B cell (primary cell): ENCODE measurements at places on chromosomes 1 and 21. TPM values are rescaled to one million over a fixed set of nuclear protein-coding genes. Genes with fewer than 3 reads are reported as not detected.
A peak's percentile ranks its signal among the peaks of the same experiment; 100 is the strongest.

PLXNA2 gene
- polyA plus RNA-seq: 0.31 and 0.91 TPM in 2 replicates

TATDN3 gene
- polyA plus RNA-seq: 17.6 and 19.8 TPM in 2 replicates

GRCh38 chr1:20160034-20160433 lies 20.9 kb downstream of the PLA2G2F start:
- DNase-seq: peak; percentile 51

DNA sequence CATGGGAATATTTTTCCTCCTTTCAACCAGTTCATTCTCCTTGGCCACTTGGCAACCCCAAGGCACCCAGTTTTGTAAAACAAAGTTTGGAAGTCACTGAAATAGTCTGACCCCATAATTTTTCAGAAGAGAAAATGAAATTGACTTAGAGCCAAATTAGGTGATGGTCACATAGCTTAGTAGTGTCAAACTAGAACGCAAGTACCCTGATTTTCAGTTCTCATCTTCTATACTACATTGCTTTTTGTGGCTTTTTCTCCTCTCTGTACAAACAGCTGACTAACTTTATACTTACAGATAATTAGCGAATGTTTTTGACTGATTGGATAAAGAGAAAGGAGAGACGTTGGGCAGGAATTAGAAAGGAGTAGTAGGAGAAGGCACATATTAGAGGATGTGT lies 33.1 kb downstream of the IARS2 start:
- DNase-seq: no peak

DNA sequence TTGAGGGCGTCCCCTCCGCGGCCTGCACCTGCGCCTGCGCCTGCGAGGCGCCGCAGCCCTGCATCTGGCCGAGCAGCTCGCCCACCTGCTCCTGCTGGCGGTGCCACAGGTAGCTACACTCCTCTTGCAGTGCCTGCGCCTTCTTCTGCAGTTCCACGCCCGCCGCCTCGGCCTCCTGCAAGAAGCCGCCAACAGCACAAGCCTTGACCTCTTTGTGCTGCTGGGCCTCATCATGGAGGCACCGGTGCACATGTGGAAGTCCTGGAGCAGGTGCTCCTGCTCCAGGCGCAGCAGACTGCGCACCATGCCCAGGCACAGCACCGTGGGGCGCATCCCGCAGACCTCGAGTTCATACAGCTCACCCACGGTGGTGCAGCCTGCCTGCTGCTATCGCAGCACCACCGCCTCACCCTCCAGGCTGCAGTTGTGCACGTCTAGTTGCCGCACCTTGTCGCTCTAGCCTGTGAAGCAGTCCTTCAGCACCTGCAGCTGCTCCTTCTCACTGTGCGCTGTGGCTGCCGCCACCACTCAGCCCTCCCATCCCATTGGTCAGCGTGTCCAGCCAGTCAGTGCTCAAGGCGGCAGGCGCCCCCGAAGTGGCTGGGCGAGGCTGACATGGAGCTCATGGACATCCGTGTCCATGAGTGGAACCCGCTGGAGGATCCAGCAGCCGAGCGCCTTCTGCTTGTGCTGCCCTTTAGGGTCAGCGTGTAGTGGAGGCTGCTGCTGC lies 12.2 kb upstream of the CD2 start:
- DNase-seq: no peak

DNA sequence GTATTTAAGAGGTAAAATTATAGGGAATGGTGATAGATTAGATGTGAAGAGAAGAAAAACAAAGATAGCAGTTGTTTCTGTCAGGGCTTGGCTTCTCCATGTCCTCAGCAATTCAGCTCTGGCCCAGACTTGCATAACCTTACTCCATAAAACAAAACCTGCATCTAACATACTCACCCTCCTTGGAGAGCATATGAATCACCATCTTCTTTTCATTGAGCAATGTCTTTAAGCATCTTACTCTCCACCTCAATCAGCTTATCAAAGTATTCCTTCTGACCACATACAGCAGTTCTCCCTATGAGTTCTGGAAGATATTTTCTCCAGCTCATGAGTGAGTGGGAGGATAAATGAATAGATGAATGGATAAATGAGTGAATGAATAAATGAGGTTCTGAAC lies 49.0 kb downstream of the RAB3B start:
- no peak for DNase-seq

GRCh38 chr1:167722870-167723251 lies 1.1 kb downstream of the MPZL1 start:
- DNase-seq: no peak

DNA sequence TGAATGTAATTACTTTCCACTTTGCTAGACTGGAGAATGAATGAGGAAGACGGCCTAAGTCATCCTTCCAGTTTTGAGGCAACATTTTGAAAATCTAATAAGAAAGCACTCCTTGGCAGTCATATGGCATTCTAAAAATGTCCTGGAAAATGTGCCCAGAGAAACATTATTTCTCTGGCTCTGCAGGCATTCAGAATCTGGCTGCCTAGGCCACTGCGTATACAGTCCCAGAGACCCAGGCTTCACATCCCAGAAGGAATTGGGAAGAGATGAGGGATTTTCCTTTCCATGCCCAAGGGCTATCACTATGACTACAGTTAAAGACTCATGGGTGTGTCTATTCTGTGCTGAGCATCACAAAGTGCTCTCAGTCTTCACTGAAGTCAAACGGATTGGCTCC lies 92.9 kb downstream of the BEND5 start:
- DNase-seq: no peak

NHLH1 gene
- 0.27 and 0.39 TPM in 2 replicates for polyA plus RNA-seq

DNA sequence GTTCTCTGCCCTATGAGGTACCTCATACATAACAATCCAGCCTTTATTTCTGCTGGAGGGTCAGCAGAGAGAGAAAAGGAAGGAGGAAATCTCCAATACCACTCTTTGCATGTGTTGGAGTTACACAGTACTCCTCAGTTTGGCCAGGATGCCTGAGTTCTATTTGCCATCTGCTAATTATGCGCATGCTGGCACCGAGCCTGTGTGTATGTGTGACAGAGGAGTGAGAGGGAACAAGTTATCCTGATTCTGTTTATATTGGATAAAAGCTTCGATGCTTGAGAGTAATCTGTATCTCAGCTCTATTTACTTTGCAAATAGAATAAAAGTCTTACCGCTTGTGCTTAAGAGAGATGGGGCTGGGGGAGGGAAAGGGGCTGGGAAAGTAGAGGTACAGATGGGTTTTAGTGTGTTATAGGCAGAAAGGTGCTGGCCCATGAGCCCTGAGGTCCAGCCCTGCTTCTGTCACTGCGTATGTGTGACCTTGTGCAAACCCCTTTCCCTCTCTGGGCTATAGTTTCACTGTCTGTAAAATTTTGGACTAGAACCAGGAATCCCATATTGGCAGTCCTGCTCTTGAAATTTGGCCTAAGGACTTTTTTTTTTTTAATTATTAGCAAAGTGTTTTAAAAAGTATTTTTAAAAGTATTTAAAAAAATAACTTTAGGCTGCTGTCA lies 54.5 kb upstream of the PLXNA2 start:
- no peak for DNase-seq

DNA sequence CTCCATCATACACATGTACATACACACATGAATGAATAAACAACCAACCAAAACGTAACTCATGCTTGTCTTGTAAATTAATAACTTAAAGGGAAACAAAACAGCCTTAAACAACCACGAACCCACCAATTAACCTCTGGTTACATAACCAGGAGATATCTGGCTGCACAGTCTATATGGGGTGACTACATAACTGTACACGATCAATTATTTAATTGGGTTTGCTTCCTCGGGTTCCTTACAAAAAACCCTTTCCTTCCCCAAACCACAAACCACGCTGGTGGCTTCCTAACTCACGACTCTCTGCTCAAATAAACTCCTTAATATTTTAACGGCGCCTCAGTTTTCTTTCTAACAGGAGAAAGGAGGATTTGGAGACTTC lies 744 bp downstream of the ZNF670 start:
- no peak for DNase-seq

DNA sequence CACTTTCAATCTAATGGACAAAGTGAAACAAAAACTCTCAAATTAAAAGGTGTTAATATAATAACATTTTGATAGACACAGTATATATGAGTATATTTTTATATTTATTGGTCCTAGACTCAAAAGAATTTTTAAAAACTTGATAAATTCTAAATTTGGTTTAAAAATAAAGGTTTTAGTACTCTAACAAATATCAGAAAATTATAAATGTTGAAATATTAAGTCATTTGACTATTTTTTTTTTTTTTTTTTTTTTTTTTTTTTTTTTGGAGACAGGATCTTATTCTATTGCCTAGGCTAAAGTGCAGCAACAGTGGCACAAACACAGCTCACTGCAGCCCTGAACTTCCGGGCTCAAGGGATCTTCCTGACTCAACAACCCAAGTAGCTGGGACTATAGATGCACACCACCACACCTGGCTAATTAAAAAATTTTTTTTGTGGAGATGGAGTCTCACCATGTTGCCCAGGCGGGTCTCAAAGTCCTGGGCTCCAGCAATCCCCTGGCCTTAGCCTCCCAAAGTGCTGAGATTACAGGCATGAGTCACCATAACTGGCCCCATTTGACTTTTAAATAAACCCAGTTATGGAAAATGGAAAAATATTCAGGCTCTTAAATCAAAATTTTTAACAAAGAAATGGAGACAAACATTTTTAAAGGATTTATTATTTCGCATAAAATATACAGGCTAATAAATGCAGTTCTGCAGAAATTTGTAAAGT lies 60.8 kb upstream of the RBM34 start:
- DNase-seq: no peak

DNA sequence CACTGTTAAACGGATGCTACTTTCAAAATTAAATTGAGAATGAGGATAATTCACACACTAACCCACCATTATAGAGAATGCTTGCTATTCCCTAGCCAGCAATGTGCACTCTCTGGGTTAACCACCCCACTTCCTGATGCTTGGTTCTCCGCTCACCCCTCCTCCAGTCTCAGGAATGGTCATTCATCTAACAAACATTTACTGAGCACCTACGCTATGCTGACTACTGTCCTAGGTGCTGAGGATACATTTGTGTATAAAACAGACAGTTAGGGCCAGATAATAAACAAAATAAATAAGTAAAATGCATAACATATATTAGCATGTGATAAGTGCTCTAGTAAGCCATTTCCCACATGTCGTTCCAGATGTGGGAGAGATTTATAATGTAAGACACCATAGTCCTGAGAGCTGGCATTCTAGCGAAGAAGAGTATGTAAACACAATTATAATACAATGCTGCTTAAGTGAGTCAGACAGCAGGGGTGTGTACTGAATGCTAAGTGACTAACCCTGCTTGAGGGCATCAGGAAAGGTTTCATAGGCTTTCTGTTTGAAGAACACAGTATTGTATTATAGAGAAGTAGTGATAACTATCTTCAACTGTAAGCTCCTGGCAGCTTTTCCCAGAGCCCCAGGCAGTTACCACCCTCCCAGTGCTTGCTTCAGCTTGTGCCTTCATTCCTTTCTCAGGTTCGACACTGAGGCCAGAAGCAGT lies 126.7 kb upstream of the CACHD1 start:
- no peak for DNase-seq

DNA sequence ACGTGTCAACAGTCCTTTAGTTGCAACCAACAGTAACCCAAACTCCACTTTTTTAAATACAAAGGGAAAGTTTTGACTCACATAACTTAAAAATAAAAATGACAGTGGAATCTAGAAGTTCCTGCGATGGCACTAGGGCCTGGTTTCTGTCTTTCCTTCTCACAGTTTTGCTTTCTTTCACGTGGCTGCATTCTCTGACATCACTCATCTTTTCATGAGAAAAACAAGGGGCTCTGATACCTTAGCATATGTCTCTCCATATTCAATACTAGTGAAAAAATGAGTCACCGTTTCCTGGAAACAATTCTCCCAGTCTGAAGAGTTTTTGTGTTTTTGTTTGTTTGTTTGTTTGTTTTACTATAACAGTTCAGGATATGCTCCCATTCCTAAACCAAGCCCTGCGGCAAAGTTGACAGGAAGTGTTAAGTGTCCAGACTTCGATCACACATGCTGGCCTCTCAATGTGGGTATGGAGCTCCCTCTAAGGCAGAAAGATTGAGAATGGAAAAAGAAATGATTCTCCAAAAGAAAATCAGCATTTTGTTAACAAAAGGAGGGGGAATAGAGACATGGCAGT lies 483.3 kb downstream of the TTLL7 start:
- DNase-seq: no peak
